ENCODE measurements at places on chromosomes 1 and 21.

- DNase-seq = no peak
Measured at GRCh38 chr1:183651612-183652011, 1.5 kb downstream of the APOBEC4 start.

- DNase-seq = no peak
Measured at GRCh38 chr1:15810073-15810472, 2.6 kb upstream of the UQCRHL start.

DNA sequence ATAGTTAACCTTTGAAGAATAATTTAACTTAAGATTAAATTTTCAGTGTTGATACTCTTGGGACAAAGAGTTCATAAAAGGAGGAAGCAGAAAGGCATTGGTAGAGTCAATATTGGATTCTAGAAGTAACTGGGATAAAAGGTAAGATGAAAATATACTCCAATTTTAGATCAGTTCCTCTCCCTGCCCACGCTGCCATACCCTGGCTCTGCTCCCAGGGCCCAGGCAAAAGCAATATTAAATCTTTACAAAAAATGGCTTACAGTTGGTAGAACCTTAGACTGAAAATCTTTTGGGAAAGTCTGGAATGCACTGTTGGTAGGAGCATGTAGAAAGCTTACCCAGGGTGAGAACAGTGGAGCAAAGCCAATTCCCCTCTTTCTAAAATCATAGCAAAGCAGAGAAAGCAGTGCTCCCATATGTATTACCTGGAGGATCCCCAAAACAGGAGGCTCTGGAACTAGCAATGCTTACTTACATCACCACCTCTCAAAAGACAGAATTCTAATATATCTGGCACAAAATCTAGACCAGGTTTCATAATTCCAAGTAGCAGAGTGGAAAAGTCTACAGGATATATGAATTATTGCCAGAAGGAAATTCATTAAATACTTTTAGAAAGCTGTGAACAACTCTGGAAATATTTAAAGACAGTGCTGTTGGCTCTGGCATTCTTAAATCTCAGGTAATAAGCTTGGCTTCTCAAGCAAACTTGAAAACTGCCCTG, 24.5 kb downstream of the KIAA0319L start:
- DNase-seq = no peak

GRCh38 chr1:60636946-60637345, 445.4 kb upstream of the NFIA start:
- DNase-seq = no peak

DNA sequence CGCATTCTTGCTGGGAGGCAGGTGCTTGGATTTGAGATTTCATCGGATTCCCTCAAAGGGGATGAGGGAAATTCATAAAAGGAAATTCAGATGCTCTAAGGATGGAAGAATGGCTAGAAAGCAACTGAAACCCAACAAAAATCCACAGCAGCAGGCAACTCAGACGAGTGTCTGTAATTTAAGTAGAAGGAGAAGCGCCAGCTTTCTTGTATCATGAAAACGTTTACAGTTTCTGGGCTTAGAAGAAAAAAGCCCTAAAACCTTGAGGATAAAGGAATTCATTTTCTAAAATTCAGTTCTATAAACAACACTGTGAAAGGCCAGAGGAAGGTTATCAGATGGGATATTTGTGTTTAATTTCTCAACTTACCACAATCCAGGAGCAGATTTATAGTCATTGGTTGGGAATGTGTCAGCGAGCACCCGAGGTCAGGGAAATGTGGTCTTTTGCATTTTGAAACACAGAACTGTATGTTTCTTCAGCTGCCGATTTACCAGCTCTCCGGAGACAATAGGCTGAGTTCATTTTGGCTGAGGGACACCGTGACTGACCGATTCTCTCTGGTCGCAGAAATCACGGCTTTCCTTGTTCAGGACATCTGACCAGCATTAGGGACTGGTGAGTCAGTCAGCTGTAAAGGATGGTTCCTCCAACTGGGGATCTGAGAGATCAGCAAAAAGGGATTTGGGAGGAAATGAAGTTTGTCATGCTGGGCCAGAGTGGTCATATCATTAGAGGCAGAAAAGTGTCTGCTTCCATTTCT, 111.6 kb upstream of the ERRFI1 start:
- no peak for DNase-seq

GRCh38 chr1:201631037-201631436, 92.1 kb downstream of the NAV1 start:
- no peak for DNase-seq

GRCh38 chr1:41780916-41781315, 137.8 kb downstream of the HIVEP3 start:
- no peak for DNase-seq

GRCh38 chr1:246074421-246074820, 432.7 kb downstream of the SMYD3 start:
- no peak for DNase-seq

DNA sequence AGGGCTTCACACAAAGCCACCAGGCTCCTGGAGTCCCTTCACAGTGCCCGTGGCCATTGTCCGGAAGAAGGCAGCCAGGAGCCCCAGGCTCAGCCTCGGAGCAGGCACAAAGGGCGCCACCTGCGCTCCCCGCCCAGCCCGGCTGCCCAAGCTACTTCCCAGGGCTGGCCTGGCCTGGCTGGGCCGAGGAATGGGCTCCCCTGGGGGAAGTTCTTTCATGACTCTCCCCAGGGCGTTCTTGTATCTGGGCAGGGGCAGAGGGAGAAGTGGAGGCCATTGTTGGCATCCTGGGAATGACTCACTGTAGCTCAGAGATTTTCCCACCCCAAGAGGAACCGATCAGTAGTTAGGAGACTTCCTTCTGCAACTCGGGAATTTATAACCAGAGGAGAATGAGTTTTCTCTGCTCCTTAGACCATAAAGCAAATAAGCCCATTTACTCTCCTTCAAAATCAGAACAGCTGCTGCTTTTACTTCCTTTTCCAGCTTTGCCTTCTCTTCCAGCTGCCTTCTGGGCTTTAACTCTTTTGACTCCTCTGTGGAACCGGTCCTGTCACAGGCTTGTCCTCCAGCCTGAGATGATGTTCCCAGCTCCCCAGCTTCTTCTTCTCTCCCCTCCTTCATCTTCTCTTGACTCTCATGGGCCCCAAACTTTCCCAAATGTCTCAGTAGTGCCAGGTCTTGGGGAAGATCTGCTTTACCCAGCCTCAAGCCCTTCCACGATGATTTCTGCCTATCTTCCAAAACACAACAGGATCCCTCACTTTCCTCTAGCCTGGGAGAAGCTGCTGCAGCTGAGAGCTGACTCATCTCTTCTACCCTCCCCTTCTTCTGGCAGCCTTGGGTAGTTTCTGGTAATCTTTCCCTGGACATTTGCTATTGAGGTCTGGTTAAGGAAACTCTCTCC, 118.7 kb upstream of the CD34 start:
- no peak for DNase-seq

DNA sequence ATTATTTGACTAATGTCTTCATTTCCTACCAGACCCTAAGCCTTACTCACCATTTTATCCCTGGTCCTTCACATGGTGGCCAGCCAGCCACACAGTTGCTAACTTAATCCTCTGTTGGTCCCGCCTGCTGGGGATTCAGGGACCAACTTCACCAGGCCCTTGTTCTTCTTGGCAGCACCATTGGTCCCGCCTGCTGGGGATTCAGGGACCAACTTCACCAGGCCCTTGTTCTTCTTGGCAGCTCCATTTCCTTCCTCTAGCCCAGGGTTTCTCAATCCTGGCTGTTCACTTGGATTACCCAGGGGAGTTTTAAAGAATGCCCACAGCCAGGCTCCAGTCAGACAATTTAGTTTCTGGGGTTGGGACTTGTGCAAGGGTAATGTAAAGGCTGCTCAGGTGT, 233.1 kb upstream of the CSF3R start:
- no peak for DNase-seq

GRCh38 chr21:17159697-17160096, 353.1 kb upstream of the CXADR start:
- DNase-seq = no peak

DNA sequence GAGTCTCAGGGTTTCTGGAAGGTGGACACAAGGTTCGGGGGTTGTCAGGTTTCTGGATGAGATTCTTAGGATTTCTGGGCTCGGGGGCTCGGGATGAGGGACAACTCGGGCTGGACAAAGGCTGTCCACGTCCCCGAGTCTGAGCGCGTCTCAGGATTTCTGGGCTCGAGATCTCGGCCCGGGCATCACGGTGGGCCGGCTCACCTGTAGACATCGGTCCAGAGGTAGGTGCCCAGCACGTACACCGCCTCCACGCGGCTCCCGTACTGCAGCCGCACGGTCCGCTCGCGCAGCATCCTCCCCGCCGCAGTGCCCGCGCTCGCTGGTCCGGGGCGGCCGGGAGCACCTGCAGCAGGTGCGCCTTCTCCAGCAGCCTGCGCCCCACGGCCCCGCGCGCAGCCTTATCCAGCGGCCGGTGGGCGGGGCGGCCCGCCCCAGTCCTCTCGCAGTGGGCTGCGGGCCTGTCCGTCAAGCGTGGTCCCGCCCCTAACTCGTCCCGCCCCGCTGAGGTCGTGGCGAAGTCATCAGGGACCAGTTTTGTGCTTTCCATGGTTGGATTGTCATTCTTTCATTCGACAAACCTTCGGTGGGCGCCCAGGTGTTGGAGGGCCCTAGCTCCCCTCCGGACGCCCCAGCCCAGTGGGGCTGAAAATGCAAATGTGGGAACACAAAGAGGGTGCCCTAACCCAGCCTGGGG, at the start of gene PADI2:
TSS of gene PADI2 (minus strand) at position 376 of the 697 bp plus-strand sequence. CDS start at position 296, 80 bp downstream.
- peak; percentile 32 for DNase-seq

DNA sequence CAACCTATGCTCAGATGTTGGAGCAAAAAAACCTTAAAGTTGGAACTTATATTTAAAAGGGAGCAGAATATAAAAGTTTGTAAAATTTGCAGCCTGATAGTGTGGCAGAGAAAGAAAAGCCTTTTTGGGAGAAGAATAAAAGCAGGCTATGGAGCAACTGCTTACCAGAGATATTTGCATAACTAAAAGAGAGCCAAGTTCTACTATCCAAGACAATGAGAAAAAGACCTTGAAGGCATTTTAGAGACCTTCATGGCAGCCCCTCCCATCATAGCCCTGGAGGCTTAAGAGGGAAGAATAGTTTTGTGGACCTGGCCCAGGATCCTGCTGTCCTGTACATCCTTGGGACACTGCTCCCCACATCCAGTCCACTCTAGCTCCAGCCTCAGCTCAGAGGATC, 312.5 kb upstream of the ZRANB2 start:
- DNase-seq = no peak

GRCh38 chr1:18010945-18011344, 96.7 kb upstream of the IGSF21 start:
- no peak for DNase-seq

DNA sequence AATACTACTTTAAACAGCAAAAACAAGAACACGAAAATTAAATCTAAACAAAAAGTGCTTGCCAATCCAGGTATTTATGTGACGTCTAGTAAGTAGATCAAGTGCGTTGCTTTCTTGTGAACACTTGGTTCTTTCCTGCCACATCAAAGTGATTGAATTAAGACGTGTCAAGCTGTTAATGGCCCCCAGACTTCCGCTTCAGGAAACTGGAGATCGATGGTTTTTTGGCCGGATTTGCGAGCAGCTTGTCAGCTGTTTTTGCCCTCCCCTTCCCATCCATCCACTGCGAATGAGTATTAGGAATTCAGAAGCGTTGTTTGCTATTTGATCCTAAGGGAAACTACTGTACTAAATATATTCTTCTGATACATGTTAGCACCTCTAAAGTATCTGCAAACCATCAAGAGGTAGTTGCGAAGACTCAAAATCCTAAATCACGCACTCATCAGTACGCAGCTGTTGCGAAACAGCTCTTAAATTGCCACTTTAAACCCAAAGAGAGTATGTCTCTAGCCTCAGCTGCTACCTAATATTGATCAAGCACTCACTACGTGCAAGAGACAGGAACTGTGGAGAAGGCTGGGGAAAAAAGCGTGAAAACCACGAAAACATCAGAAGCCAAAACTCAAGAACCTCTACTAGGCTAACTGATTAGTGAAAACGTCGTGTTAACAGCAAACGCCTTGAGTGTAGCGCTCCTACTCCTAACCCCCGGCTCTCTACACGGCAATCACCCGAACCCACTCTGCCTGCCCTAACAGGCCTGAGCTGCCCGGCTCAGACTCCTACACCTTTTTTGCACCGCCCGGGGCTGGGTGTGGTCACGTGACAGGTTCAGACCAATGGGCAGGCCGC, 473 bp upstream of the BRDT start:
- no peak for DNase-seq

DNA sequence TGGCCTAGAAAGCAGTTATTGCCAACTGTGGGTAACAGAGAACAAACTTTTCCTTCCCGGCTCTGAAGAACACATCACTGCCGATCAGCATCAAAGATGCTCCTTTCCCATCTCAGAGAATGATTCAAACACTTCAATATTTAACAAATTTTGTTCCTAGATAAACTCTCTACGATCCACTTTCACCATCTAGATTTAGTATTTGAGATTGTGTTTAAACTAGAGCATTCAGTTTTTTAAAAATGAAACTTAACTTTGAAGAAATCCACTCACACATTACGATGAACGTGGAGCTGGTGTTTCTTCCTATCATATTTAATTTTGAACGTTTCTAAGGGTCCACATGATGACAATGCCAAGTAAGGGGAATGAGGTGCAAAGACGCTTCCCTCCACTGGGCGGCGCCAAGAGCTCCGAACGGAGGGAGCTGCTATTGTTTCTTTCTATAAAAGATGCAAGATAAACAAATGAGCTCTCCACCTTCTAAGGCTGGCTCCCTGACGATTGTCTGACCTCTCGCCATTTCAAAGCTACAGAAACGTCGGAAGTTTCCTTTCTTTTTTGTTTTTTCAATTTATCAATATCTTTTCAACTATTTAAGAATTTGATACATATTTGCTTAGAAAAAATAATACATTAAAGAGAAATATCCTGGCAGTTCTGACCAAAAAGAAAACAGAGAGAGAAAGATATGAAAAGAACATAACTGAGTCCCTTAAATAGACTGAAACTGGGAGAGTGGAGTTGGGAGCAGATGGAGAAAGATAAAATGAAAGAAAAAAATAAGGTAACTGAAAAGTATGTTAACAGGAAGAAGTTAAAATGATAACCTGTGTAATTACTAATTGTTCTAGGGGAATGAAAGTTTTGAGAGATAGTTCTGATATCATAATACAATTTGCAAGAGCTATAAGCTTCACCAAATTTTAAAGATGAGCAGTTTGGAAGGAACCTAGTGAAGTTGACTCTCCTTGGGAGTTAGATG, 4.4 kb upstream of the BARHL2 start:
- no peak for DNase-seq

DNA sequence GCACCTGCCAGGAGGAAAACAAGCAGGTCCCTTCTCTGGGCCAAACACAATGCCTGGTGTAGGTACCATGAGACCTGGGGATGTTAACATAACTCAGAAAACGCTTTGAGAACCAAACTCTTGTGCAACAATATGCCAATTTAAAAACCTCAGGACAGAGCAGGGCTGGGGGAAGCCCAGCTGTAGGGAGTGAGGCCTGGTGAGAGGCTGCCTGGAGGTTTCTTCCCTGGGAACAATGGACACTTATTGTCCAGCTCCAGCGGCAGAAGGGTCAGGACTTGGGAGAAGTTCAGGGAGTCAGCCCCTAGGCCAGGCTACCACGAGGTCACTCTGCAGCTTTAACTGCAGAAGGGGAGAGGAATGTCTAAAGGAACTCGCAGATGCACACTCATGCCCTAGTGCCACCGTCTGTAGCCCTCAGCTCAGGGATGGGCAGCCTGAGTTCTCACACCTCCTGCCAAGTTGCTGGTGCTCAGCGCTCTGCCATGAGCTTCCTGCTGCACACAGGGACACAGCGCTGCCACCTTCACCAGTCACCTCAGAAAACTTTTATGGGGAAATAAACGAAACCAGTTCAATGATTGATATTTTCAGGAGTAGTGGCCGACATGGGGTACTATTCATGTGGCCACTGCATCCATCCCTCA, 8.5 kb downstream of the GPR157 start:
- no peak for DNase-seq

Data from stimulated activated CD4-positive, alpha-beta T cell treated with anti-CD3 and anti-CD28 coated beads, TNF-alpha, amount 100 ng/mL, for 4 hours (primary cell).